ENCODE measurements at places on chromosomes 6 and 20.

DNA sequence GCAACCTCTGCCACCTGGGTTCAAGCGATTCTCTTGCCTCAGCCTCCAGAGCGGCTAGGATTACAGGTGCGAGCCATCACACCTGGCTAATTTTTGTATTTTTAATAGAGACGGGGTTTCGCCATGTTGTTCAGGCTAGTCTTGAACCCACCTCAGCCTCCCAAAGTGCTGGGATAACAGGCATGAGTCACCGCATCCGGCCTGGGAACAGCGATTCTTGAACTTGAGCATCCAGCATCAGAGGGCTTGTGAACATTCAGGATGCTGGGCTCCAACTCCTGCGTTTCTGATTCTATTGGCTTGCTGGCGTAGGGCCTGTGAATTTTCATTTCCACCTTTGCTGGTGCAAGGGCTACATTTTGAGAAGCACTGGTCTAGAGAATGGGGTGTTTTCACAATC is 24.5 kb upstream of the PIM1 start:
- peak overlapping the region; percentile 89 for H3K27ac ChIP-seq
- no peak overlapping the region for H3K4me3 ChIP-seq
- no peaks in the 10 kb centered on the region for H3K27me3 ChIP-seq
- peaks cover 10% of the 10 kb centered on the region for H3K4me1 ChIP-seq
- DNase-seq: no peak

- DNase-seq: no peak
- no peak overlapping the region for H3K27ac ChIP-seq
- H3K36me3 ChIP-seq: no peaks in the 10 kb centered on the region
- no peak overlapping the region for H3K4me3 ChIP-seq
- H3K4me1 ChIP-seq: no peaks in the 10 kb centered on the region
Measured at GRCh38 chr6:15344831-15345230, 99.0 kb downstream of the JARID2 start.

DNA sequence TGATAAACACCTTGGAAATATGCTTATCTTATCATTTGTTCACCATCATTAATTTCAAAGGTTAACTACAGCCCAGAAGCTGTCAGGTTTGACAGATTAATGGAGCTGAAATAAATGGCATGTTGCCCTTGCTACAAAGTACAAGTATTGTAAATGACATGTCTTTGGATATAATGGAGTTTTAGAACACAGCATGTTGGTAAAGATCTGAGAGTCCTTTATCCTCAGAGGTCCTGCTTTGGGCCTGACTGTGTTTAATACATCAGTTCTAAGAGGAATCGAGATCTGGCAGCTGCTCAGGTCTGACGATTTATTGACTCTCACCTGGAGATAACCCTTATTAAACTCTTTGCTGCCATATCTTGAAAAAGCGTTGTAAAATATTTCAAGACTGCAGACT is 222.7 kb upstream of the OPRM1 start:
- H3K36me3 ChIP-seq: no peaks in the 10 kb centered on the region
- H3K27me3 ChIP-seq: no peaks in the 10 kb centered on the region
- no peaks in the 10 kb centered on the region for H3K4me1 ChIP-seq
- H3K4me3 ChIP-seq: no peak overlapping the region
- no peak for DNase-seq
- no peak overlapping the region for H3K27ac ChIP-seq

- H3K4me3 ChIP-seq: no peak overlapping the region
- no peak for DNase-seq
- H3K27ac ChIP-seq: no peak overlapping the region
- no peaks in the 10 kb centered on the region for H3K36me3 ChIP-seq
- H3K4me1 ChIP-seq: no peaks in the 10 kb centered on the region
Measured at GRCh38 chr20:59577037-59577808, 27.1 kb upstream of the PHACTR3 start.

DNA sequence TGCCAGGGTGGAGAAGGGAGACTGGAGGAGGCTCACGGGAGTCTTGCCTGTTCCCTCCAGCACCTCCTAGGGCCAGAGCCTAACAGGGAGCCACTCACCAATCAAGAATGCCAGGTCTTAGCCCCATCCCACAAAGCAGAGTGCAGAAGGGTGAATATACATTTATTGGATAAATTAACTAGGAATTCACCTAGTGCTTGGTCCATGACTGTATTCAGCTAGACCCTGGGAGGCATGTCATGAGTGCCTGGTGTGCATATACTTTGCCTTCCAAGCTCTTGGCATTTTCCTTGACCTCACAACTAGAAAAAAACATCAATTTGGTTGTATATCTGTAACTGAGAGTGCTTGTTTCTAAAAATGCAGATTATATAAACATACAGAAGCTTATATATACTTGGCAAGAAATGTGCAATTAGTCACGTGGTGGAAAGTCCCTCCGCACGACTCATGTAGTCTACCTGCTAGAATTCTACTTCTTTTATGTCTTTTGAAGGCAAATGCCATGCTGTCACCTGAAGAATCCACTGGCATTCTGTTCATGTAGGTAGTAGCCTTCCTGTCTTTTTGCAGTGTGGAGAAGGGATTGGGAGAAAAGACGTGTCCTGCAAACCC is 991.0 kb downstream of the KIF16B start:
- DNase-seq: no peak
- H3K4me3 ChIP-seq: no peak overlapping the region
- H3K27ac ChIP-seq: no peak overlapping the region
- no peaks in the 10 kb centered on the region for H3K27me3 ChIP-seq
- no peaks in the 10 kb centered on the region for H3K4me1 ChIP-seq

DNA sequence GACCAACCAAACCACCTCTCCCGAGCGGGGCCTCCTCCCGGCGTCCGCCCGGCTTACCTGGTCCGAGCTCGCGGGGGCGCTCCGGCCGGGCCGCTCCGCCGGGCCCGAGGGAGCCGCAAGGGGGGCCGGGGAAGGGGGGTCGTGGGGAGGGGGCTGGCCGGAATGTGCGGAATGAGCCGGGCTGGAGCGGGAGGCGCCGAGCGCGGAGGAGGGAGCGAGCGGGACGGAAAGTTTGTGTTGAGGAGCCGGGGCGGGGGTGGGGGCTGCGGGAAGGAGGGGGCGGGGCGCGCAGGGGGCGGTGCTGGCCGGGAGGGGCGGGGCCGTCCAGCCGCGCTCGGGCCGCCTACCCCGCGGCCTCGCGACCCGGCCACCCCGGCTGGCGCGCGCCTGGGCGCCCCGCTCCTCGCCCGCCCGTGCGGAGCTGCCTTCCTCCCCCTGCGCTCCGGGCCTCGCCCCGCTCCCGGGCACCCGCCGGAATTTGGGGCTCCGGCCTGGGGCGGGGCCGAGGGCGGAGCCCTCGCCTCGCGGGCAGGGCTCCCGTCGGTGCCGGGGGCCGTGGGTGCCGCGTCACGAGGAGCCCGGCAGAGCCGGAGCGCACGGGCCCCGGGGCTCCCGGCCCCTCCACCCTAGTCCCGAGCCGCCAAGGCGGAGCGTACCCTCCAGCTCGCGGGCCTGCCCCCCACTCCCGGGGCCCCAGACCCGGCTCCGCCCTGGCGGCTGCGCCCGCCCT is at the start of gene TEAD3:
TSS of gene TEAD3 (minus strand) at position 239 of the 730 bp plus-strand sequence.
- no peaks in the 10 kb centered on the region for H3K36me3 ChIP-seq
- DNase-seq: peak; percentile 91
- peak within 1 kb of the TSS; percentile 62 for H3K4me3 ChIP-seq
- H3K27me3 ChIP-seq: no peaks in the 10 kb centered on the region

GRCh38 chr6:22236626-22237414 is 60.0 kb downstream of the PRL start:
- no peaks in the 10 kb centered on the region for H3K36me3 ChIP-seq
- DNase-seq: no peak
- H3K27ac ChIP-seq: no peak overlapping the region
- no peaks in the 10 kb centered on the region for H3K4me1 ChIP-seq

DNA sequence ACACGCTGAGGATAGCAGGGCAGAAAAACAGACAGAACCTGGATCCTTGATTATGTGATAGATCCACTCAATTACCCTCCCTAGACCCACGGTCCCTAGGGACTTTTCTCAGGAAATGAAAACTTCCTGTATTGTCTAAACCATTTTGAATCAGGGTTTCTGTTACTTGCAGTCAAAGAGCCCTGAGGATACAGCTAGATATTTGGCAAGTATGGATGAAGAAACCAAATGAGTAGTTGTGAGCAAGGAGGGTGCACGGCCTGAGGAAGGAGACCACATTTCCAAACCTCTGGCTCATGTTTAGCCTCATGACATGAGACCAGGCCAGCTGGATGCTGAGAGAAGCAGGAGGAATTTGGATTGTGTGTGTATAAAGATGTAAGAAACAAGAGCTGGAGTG is 91.6 kb downstream of the MRPL14 start:
- no peaks in the 10 kb centered on the region for H3K4me1 ChIP-seq
- H3K4me3 ChIP-seq: no peak overlapping the region
- no peak overlapping the region for H3K27ac ChIP-seq
- H3K27me3 ChIP-seq: no peaks in the 10 kb centered on the region

DNA sequence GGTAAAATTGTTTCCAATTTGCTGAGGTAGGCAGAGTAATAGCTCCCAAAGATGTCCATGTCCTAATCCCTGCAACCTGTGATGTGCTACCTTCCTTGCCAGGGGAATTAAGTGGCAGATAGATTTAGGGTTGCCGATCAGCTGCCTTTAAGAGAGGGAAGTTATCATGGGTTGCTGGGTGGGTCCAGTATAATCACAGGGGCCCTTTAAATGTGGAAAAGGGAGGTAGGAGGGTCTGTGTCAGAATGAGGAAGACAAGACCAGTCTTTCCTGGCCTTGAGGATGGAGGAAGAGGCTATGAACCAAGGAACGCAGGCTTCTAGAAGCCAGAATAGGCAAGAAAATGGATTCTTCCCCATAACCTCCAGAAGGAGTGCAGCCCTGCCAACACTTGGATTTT is 50.7 kb downstream of the CTCFL start:
- H3K4me1 ChIP-seq: no peaks in the 10 kb centered on the region
- no peaks in the 10 kb centered on the region for H3K36me3 ChIP-seq
- H3K27me3 ChIP-seq: no peaks in the 10 kb centered on the region
- DNase-seq: no peak
- no peak overlapping the region for H3K4me3 ChIP-seq

DNA sequence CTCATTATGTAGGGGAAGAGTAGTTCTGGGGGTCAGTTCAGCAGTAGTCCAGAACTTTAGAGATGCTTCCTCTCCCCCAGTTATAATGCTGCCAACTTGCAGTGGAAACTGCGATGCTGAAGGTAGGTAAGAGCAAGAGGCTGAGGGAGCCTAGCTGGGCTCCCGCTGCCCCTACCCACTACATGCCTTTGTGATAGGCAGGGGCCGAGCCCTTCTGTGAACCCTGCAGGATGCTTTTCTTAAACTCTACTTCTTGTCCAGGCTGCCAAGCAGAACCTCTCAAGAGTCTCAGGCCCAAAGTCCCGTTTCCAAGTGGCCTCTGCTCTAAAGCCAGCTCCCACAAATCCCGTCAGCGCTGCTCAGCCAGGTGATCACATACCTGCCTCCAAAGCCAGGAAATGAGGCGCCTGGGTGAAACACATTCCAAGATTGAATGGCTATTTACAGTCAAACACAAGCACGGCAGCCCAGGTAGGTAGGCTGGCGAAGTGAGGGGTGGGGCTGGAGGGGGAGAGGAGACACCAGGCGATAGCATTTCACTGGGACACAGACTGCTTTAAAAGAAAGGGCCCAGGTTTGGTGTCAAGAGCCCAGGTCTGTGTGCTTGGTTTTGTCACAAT is 150.7 kb downstream of the CD24 start:
- H3K4me1 ChIP-seq: no peaks in the 10 kb centered on the region
- H3K36me3 ChIP-seq: no peaks in the 10 kb centered on the region
- DNase-seq: peak; percentile 72
- H3K4me3 ChIP-seq: no peak overlapping the region
- H3K27ac ChIP-seq: peak overlapping the region; percentile 75
- no peaks in the 10 kb centered on the region for H3K27me3 ChIP-seq

DNA sequence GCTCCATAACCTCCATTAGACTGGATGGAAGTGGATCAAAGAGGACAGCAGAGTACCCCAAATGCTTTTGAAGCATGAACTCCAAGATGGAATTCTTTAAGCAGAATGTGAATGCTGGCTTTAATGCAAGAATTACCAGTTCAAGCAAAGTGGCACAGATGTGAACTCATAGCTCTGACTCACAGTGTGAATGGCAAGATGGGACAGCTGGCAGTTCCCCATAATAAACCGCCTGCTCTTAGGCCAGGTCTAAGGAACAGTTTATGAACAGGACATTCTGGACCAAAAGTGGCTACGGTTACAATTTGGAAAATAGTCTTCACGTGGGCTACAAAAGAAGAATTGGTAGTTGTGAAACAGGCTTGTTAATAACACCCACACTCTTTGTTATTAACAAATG is 76.5 kb downstream of the SPTLC3 start:
- H3K36me3 ChIP-seq: no peaks in the 10 kb centered on the region
- no peak overlapping the region for H3K4me3 ChIP-seq
- H3K4me1 ChIP-seq: no peaks in the 10 kb centered on the region
- no peak overlapping the region for H3K27ac ChIP-seq

- H3K4me3 ChIP-seq: no peak overlapping the region
- no peak for DNase-seq
- no peak overlapping the region for H3K27ac ChIP-seq
- H3K36me3 ChIP-seq: no peaks in the 10 kb centered on the region
- no peaks in the 10 kb centered on the region for H3K27me3 ChIP-seq
Measured at GRCh38 chr6:114052141-114052540, 81.2 kb upstream of the HDAC2 start.

GRCh38 chr6:8652710-8653109 is 217.4 kb upstream of the SLC35B3 start:
- H3K4me3 ChIP-seq: no peak overlapping the region
- no peaks in the 10 kb centered on the region for H3K27me3 ChIP-seq
- no peaks in the 10 kb centered on the region for H3K4me1 ChIP-seq
- H3K27ac ChIP-seq: no peak overlapping the region
- no peak for DNase-seq

DNA sequence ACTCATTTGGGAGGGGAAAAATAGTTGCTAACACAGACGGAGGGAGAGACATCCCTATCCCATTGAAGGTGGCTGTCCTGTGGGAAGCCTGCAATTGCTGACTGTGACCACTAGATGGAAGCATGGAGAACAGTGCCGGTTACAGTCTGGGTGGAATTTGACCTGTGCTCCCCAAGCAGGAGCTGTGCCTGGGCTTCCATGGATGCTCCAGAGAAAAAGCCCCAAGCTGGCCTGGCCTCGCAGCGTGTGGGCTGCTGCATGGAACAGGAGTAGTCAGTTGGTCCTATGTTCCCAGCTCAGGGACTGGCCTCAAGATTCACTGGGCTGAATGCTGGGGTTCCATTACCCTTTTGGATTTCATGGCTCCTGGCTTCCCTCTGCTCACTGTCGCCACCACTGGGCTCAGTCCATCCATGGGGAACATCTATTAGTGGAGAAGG is 116.3 kb upstream of the CHD6 start:
- no peaks in the 10 kb centered on the region for H3K4me1 ChIP-seq
- DNase-seq: peak; percentile 53
- H3K27me3 ChIP-seq: no peaks in the 10 kb centered on the region
- no peaks in the 10 kb centered on the region for H3K36me3 ChIP-seq
